Glomerular endothelial cell (primary cell): ENCODE measurements at places on chromosomes 11 and 22. TPM values are rescaled to one million over a fixed set of nuclear protein-coding genes. Genes with fewer than 3 reads are reported as not detected.

The BCO2 gene
- total RNA-seq: 1.3 and 1.9 TPM in 2 replicates

The SYCE3 gene
- total RNA-seq: 1.7 and 2.6 TPM in 2 replicates

The SLC15A3 gene
- total RNA-seq: 8.8 and 21.5 TPM in 2 replicates

The PLET1 gene
- not detected in 2 replicates for total RNA-seq

The MYOD1 gene
- not detected in 2 replicates for total RNA-seq

The SOX6 gene
- 0.24 and 0.29 TPM in 2 replicates for total RNA-seq

The DRICH1 gene
- not detected in 2 replicates for total RNA-seq

The NF2 gene
- 99.5 and 129 TPM in 2 replicates for total RNA-seq

The NXPE1 gene
- total RNA-seq: not detected in 2 replicates

The SAA1 gene
- not detected in 2 replicates for total RNA-seq

The PTDSS2 gene
- 59.9 and 68.8 TPM in 2 replicates for total RNA-seq

The PAMR1 gene
- total RNA-seq: 0.18 TPM in 1 of 2 replicates, not detected in the other

The NCR3LG1 gene
- total RNA-seq: 5.5 and 5.6 TPM in 2 replicates

The SCUBE2 gene
- 0.76 and 1.7 TPM in 2 replicates for total RNA-seq

The KRTAP5-9 gene
- not detected in 2 replicates for total RNA-seq

The ZNF280B gene
- 2.5 TPM in 2 replicates for total RNA-seq

The SPDYC gene
- total RNA-seq: not detected in 2 replicates

The PKDREJ gene
- not detected in 2 replicates for total RNA-seq

The C11orf71 gene
- 3.5 and 7.1 TPM in 2 replicates for total RNA-seq

The RNF121 gene
- 30.5 and 31.4 TPM in 2 replicates for total RNA-seq
